ENCODE measurements at places on chromosomes 2 and 18. TPM values are rescaled to one million over a fixed set of nuclear protein-coding genes. Genes with fewer than 3 reads are reported as not detected.

DNA sequence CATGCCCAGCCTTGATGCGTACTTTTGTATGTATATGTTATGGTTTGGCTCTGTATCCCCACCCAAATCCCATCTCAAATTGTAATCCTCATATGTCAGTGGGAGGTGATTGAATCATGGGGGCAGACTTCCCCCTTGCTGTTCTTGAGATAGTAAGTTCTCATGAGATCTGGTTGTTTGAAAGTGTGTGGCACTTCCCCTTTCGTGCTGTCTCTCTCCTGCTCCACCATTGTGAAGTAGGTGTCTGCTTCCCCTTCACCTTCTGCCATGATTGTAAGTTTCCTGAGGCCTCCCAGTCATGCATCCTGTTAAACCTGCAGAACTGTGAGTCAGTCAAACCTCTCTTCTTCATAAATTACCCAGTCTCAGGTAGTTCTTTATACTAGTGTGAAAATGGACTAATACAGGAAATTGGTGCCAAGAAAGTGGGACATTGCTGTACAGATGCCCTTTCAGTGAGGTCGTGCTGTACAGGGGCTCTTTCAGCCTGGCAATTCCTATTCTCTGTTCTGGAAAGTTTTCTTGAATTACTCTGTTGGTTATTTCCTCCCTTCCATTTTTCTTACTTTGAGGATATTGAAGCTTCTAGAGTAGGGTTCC is 38.2 kb downstream of the KCMF1 start:
- no peak for ATAC-seq

DNA sequence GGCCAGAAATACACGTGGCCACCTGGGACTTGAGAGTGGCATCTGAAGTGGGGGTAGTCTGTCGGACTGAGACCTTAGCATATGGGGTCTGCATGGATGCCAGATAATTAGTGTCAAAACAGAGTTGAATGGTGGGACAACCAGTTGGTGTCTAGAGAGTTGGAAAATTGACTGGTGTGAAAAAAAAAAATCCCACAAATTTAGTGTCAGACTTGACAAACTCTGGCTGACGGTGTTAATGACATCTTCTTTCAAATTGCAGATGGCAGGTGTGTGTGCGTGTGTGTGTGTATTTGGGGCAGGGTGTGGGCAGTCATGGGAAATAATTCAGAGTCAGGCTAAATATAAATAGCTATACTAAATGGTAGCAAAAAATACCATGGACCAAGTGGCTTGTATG is 365.4 kb upstream of the RGPD4 start:
- ATAC-seq: no peak

CIDEA gene
- total RNA-seq: not detected

DNA sequence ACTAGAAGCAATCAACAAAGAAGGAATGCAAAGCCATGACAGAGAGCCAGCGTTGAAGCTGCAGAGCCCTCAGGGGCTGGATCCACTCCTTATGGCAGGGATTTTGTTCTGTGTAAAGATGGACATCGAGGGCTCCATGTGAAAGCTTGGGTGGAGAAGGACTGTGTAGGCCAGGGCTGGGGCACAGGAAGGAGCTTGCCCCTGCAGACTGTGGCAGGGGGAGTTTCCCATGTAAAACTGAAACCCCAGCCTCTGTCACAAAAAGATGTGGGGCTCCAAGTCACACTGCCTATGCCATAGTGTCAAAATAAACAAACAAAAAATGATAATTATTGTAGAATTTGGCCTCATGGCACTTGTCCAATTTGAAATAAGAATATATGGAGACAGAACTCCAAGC is 408.7 kb upstream of the HS6ST1 start:
- ATAC-seq: no peak

Data from gastroesophageal sphincter (tissue), 4 donors.